ENCODE measurements at places on chromosomes 1 and 21. TPM values are rescaled to one million over a fixed set of nuclear protein-coding genes. Genes with fewer than 3 reads are reported as not detected.

The PHF13 gene
- 12.3 TPM for total RNA-seq

The ARHGAP29 gene
- 20.5 TPM for total RNA-seq

The C1orf94 gene
- total RNA-seq, result under 0.01 TPM

The FCRL5 gene
- total RNA-seq, result not detected

The RXFP4 gene
- total RNA-seq, result not detected

The PCP4L1 gene
- not detected for total RNA-seq

The OR2L13 gene
- total RNA-seq, result not detected

The FMO5 gene
- total RNA-seq, result 1.3 TPM

The ATG4C gene
- total RNA-seq, result 10.3 TPM

The UBXN10 gene
- total RNA-seq, result 0.33 TPM

GRCh38 chr21:44013380-44014088 lies 1.4 kb downstream of the TRAPPC10 start:
- DNase-seq, result no peak

DNA sequence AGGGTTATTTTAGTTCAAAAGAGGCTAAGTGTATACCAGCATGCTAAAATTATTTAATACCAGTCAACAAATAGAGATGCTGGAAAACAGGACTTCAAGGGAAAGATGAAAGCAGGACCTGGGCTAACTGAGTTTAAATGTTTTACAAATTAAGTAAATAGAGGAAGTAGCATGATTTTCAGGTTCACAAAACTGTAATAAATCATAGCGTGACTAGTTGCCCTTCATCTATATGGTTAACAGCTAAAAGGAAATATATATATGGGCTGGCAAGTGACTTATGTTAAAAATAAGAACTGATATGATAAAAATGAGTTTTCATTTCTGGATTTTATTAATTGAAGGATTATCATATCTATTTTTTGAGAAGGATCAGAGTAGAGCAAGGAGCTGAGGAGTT lies 25.6 kb downstream of the DPYD start:
- DNase-seq, result no peak

DNA sequence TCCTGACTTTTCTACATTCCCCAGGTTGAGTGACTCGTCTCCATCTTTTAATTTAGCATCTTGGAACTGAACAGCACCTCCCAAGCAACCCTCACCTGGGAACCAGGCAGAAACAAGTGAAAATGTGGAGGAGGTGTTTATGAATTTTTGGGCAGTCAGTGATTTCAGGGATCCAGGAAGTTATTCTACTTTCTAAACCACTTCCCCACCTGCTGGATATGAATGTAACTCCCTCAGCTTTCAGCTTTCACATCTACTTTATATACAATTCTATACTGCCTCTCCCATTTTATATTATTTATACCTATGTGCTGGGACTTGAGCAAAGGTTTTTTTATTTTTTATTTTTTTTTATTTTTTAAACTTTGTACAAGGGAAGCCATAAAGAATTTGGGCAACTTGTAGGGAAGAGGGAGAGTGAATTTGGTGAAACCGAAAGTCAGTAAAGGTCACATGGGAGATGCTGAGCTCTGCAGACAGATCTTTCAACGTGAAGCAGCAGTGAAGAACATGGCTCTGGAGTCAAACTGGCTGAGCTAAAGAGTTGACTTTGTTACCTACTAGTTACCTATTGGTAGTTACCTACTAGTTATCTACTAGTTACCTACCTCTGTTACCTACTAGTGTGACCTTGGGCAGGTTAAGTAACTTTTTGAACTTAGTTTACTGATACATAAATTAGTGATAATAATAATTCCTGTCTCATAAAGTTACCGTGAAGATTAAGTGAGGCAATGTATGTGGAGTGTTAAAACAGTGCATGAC lies 45.5 kb downstream of the DDR2 start:
- DNase-seq, result no peak

GRCh38 chr21:14589855-14590563 lies 43.9 kb upstream of the SAMSN1 start:
- DNase-seq, result no peak

- peak; percentile 79 for DNase-seq
Observed at GRCh38 chr1:42214447-42214871, 49.9 kb upstream of the GUCA2A start.

DNA sequence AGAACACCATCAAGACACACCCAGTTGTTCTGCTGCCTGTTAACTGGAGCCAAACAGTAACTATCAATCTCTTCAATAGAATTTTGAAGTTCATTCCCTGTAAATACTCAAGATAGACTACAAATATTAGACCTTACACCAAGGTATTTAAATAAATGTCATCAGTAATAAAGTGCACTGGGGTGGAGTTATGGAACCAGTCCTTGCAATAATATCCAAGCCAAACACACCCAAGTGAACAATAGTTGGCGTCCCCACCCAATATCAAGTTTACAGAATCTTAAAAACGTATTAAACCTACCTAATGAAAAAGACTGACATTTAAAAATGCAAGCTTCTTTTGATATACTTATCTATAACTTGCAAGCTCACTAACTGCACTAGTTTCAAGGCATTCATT lies 2.7 kb downstream of the SERBP1 start:
- DNase-seq, result no peak

DNA sequence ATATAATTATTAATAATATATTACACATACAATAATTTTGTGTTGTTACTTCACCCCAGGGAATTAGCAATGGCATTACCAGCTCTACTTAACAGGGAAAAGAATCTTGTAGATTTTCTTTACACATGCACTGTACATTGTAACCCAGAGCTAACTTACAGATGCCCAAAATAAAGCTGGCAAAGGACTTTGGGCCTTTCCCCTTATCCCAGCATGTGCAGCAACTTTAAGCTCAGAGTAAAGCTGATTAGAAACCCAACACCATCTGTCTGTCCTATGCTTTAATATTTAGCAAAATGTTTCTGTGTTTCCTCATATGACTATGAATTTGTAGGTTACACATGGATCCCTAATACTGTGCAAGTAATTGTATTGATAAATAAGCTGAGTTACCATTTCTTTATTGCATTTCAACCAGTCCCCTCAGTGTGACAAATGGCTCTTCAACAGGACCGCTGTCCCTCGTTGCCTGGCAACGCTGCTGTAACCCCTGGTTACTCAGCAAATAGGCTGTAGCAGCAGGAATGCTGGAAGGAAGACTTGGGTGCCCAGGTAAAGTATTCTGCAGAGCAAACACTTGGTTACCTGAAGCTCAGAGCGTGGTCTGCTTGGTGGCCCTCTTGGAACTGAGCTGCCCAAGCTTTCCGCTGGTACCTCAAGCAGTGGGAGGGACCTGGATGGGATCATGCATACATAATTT lies at the start of gene USH2A:
Gene USH2A (minus strand): TSS at position 628 of the 700 bp plus-strand sequence. CDS start 1,112 bp downstream, outside the sequence.
- DNase-seq, result no peak

- DNase-seq, result no peak
Observed at GRCh38 chr1:11598461-11598860, 55.8 kb downstream of the FBXO2 start.

GRCh38 chr1:205714190-205714905 lies 34.0 kb upstream of the SLC45A3 start:
- DNase-seq, result peak; percentile 47

GRCh38 chr1:42926879-42927242 lies 31.8 kb downstream of the SLC2A1 start:
- no peak for DNase-seq

GRCh38 chr1:53291574-53291973 lies 36.3 kb downstream of the LRP8 start:
- DNase-seq, result no peak

GRCh38 chr1:2469103-2469940 lies 6.8 kb upstream of the PLCH2 start:
- no peak for DNase-seq

- DNase-seq, result no peak
Observed at GRCh38 chr21:25772686-25773085, 37.9 kb downstream of the GABPA start.

DNA sequence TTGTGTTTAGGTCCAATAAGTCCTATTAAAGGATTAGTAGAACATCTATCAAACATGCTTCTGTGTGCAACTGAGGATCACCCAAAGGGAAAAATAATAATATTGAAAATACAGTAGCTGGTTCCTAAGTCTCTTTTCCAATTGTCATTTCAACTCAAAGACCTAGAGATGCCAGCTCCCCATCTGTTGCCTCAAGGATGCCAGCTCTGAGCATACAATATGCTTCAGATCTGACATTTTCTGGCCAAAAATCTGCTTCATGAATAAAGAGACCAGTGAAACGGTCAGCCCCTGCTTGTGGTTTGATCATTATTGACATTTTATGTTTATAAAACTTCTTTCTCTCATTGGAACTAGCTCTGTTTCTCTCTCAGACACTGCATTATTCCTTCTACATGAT lies 72.9 kb downstream of the CCDC185 start:
- no peak for DNase-seq

GRCh38 chr1:154988058-154988954 lies 5.1 kb upstream of the LENEP start:
- no peak for DNase-seq

GRCh38 chr1:234007684-234008083 lies 103.2 kb downstream of the SLC35F3 start:
- no peak for DNase-seq

DNA sequence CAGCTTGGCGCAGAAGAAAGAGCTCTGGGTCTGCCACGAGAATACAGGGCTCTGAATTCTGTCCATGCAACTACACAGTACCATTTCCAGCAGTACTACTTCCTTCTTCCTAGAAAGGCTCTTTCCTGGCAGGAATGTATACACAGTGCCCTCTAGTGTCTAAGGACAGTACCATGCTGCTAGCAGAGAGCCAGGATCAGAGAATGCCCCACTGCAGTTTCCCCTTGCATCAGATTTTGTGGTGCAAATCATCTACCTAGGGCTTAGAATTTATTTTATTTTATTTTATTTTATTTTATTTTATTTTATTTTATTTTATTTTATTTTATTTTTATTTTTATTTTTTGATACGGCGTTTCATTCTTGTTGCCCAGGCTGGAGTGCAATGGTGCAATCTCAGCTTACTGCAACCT lies 50.8 kb downstream of the PAX7 start:
- peak; percentile 26 for DNase-seq

- no peak for DNase-seq
Observed at GRCh38 chr1:243438815-243439214, 183.0 kb downstream of the SDCCAG8 start.

- DNase-seq, result peak; percentile 68
Observed at GRCh38 chr1:150168960-150169601, 19.4 kb downstream of the PLEKHO1 start.

DNA sequence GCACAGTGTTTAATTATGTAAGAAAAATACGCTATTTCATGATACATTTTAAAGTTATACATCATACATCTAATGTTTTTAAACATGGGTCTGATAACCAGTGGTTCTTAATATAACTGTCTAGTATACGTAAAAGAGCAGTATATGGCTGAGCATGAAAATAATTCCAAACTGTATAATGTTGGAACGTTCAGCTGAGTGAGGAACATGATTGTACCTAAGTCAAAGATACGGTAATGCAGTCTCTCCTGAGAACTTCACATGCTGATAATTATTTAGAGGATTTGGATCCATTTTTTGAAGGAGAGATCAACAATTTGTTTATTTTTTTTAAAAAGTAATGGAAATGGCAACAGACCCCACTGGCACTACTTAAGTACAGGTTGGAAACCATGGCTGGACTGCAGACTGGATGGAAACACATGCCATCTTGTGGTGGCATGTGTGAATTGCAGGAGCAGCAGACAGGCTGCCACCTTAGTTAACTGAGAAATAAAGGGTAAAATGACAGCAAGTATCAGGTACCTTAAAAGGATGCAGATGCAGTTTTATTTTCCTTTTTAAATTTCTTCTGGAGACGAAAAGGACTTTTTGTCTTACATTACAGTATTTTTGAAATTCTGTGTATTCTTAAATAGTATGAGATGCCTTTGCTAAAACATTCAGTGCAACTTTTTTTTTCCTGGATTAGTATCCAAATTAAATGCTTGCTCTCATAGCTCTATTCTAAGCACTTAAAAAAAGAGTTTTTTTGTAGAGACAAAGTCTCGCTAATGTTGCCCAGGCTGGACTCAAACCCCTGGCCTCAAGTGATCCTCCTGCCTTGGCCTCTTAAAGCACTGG lies 73.8 kb downstream of the MTR start:
- peak; percentile 81 for DNase-seq

- DNase-seq, result no peak
Observed at GRCh38 chr21:41361053-41361785, 608 bp upstream of the MX2 start.

GRCh38 chr1:161033751-161034150 lies 5.0 kb downstream of the TSTD1 start:
- no peak for DNase-seq

- DNase-seq, result no peak
Observed at GRCh38 chr21:31130821-31131220, 92.5 kb upstream of the KRTAP19-8 start.

- peak; percentile 46 for DNase-seq
Observed at GRCh38 chr1:47434051-47434842, 3.6 kb upstream of the FOXD2 start.

GRCh38 chr1:25232866-25233784 lies 823 bp upstream of the SYF2 start:
- DNase-seq, result peak; percentile 82

- no peak for DNase-seq
Observed at GRCh38 chr1:143699731-143700130, 272.1 kb downstream of the FAM72C start.

DNA sequence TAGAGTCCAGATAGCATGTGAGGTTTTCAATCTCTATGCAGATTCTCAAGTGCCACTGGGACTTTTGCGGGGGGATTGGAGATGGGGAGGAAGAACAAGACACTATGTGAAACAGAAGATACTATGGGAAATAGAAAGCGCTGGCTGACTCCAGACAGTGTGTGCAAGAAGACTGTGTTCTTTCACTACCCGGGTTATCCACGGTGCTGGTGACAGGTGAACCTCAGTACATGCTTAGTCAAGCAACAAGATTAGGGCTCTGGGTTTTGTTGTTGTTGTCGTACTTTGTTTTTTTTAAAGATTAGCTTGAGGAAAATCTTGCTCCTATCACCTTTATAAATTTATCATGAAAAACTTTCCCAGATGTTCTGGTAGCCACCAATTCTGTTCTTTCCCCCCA lies 56.4 kb downstream of the SUSD4 start:
- DNase-seq, result no peak

DNA sequence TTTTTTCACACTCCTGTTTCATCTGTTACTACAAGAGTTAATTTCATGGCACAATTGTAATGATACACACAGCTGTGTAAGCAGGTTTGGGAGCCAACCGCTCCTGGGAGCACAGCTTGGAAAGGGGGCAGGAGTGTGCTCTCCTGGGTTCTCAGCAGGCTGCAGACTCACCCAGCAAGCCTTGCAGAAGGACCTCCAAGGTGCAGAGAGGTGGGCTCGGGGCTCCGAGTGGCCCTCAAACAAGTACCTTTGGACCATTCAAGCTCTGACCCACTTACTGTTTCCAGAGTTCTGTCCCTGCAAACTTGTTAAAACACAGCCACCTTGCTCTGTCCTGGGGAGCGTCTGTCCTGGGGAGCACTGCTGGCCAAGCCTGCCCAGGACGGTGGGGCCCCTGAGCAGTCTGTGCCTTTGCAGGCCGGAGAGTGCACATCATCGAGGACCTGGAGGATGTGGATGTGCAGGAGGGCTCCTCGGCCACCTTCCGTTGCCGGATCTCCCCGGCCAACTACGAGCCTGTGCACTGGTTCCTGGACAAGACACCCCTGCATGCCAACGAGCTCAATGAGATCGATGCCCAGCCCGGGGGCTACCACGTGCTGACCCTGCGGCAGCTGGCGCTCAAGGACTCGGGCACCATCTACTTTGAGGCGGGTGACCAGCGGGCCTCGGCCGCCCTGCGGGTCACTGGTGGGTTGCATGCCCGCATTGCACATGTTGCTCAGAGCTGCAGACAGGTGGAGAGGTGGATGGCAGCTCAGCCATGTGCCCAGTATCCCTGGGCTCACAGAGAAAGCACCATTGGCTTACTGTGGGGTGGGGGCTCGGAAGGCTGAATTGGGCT lies 78.0 kb downstream of the OBSCN start:
- DNase-seq, result no peak

All from fibroblast of lung (primary cell).